ENCODE measurements at places on chromosomes 2 and 18.

DNA sequence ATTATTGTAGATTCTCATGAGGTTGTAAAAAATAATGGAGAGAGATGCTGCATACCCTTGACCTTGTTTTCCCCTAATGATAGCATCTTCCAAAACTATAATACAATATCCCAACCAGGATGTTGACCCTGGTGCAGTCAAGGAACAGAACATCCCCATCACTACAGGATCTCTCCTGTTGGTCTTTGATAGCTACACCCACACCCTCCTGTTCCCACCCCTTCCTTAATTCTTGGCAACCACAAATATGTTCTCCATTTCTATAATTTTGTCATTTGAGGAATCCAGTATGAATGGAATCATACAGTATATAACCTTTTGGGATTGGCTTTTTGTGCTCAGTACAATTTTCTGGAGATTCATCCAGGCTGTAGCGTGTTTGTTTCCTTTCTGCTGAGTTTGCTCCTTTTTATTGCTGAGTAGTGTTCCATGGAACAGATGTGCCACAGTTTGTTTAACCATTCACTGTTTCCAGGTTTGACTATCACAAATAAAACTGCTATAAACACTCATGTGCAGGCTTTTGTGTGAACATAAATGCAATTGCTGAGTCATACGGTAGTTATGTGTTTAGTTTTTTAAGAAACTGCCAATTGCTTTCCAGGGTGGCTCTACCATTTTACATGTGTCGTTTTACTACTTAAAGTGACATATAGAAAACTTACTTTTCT lies 22.2 kb downstream of the MCFD2 start:
- no peak for DNase-seq

DNA sequence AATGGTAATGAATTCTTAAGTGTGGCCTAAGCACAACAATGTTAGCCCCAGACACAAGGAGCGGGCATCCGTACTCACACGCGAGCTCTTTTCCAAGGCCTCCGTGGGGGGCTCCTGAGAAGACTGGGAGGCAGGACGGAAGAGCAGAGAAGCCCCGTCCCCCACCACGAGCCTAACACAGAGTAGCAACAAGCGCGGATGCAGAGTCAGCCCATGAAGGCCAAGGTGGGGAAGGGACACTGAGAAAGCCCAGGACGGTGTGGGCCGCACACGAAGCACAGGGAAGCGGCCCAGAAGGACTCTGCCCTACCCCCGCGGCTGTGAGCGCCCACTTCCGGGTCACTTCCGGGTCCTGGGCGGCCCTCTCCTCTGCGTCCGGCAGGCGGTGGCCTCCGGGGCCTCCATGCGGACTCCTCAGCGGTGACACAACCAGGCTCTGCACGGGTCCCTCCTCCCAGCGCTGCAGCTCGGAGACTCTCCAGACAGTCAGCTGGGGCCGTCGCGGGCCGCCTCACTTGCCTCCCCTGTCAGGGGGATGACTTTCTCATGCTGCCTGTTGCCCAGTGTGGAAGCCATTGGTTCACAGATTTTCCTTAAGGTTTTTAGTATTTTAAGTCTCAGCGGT lies 151.5 kb downstream of the MTCL1 start:
- no peak for DNase-seq

- DNase-seq: no peak
Observed at GRCh38 chr2:60834270-60834717, 47.1 kb upstream of the REL start.

GRCh38 chr2:227906991-227907390 lies 35.6 kb downstream of the DAW1 start:
- DNase-seq: no peak

DNA sequence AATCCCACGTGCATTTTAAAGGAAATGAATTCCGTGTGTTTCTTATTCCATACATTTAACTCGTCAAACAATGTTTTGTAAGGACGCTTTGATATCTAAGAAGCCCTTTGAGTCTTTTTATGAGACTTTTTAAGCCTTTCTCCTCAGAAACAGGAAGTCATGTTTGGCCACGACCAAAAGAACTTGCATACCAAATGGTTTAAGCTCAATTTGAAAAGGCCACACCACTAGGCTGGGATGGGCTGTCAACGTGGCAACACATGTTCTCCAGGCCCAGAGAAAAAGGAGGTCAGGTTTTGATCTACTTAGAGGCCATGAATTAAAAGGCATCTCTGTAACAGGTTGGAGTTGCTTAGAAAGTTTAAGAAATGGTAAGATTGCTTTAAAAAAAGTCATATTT lies 441.8 kb downstream of the CMPK2 start:
- DNase-seq: no peak

DNA sequence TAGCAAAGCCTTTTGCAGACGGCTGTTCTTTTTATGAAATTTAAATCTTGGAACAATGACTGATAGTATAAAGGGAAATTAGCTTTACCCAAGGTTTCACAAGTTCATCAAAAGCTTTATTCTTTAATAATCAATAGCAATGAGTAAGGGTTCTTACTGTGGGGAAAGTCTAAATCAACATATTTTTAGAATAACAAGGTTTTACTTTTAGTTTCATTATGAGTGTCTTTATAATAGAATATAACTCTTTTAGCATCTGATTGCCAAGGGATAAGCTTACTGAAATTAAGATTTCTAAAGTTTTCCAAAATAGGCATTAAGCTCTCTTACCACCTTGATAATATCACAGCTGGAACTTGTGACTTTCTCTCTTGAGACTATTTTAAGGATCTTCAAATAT lies 1489.7 kb downstream of the LRP1B start:
- no peak for DNase-seq

- DNase-seq: no peak
Observed at GRCh38 chr2:36717603-36718266, 21.2 kb downstream of the VIT start.

DNA sequence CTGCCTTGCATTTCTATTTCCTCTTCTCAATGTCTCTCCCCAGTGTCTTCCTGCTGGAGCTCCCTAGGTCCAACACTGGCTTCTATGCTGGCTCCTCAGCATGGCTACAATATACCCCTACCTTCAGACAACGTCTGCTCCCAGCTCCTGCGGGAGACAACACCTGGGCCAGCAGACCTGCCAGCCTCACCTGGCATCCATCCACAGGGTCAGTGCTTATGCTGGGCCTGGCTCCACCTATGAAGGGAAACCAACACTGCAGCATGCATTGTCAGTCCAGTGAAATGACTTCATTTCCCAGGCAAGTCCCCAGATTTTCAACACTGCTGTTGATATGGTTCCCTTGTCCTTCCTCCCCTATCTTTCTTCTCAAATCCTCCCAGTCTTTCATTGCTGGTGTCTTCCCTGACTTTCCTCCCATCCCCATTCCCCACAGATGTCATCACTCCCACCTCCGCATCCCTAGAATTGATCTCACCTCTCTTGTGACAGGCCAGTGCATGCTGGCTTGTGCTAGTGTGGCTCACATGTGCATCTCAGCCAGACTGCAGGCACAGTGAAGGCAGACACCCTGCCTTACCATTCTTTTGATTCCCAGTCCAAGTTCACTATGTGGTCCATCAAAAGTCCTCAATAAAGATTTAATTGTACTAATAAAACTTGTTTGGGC lies 98.0 kb downstream of the MYO5B start:
- DNase-seq: no peak

- DNase-seq: no peak
Observed at GRCh38 chr2:3728104-3729054, 25.0 kb downstream of the DCDC2C start.

- DNase-seq: no peak
Observed at GRCh38 chr2:223923976-223924375, 21.2 kb downstream of the WDFY1 start.

DNA sequence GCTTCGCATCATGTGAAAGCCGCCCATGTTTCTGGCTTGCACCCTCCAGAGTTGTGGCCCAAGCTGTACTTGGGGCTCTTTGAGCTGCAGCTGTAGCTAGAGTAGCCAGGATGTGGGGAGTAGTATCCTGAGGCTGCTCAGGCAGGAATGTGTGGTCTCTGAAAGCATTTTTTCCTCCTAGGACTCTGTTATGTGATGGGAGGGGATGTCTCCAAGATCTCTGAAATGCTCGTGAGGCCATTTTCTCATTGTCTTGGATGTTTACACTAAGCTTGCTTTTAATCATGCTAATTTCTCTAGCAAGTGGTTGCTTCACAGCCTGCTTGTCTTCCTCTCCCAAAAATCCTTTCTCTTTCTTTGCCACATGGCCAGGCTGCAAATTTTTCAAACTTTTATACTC lies 687.6 kb downstream of the DCDC2C start:
- no peak for DNase-seq

DNA sequence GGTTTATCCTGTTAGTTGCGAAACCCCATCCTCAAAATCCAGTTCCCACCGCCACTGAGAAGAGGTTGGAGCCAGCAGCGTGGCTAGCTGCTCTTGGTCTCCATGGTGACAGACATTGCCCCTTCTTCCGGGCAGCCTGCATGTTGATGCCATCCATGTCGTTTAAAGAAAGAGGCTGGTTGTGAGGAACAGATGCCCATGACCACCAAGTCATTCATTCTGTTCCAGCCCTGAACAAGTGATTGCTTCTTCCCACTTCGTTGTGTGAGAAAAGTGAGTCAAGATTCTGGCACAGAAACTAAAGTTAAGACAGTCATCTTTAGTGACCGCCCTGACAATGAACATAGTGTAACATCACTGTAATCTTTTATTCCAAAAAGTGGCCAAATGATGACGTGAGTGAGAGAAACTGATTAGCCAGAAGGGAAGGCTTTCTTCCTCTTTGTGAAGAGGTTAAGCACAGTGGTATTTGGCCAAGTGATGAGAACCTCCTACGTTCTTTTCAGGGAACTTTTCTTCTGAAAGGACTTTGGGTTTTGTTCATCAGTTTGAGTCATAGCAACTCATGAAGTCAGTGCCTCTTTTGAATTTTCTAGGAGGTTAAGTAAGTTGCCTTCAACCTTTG lies 272.5 kb downstream of the GALR1 start:
- DNase-seq: no peak

DNA sequence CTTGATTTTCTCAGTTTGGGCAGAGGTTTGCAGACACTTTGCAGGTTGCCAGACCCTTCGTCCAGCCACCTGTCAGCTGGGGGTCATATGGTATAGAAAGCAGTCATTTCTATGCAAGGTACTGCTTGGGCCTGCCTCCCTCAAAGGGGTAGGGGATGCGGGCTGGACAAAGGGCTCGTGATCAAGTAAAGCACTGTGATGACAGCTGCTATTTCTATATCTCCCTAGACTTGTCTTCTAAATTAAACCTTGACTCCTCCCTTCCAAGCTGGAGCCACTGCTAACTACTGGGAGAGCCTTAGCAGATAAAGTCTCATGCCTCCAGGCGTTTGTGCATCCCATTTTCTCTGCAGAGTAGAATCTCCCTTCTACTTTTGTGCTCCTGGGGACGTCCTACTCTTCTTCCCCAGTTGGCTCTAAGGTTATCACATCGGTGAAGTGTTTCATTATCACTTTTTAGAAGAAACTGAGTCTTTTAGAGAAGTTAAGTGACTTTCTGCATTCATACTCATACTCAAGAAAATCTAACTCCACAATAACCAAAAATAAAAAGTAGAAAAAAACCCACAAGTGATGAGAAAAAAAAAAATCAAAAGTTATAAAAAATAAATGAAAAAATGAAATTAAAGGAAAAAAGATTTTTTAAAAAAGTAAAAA lies 710 bp upstream of the XRCC5 start:
- no peak for DNase-seq

GRCh38 chr18:74360852-74361655 lies 45.4 kb downstream of the C18orf63 start:
- DNase-seq: no peak

- DNase-seq: no peak
Observed at GRCh38 chr2:237626813-237627440, 460 bp upstream of the LRRFIP1 start.

DNA sequence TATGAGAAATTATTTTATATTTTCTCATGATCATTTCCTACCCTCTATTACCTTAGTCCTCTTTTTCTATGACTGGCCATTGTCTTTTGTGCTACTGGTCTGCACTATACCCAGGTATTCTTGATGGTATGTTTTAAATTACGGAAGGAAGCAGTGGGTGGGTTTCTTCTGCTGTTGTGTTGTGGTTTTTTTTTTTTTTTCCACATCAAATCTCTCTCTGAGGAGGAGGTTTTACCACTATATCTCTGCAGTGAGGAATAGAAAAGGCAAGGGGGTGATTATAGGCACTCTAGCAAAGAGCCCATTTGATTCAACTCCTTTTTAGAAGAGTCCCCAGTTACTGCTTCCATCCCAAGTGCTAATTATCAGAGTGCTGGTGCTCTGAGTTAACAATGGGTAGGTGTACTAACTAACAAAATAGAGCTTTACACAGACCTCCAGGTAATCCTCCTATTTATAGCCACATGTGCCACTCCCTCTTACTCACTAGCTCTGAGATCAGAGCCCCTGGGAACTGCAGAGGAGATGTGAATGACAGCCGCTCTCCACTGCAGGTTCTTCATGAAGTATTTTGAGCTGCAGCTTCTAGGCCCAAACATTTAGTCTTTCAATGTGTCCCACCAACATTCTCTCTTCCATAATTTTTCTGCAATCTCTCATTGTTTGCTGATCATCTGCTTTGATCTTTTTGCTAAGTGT lies 301.6 kb upstream of the GULP1 start:
- DNase-seq: no peak

DNA sequence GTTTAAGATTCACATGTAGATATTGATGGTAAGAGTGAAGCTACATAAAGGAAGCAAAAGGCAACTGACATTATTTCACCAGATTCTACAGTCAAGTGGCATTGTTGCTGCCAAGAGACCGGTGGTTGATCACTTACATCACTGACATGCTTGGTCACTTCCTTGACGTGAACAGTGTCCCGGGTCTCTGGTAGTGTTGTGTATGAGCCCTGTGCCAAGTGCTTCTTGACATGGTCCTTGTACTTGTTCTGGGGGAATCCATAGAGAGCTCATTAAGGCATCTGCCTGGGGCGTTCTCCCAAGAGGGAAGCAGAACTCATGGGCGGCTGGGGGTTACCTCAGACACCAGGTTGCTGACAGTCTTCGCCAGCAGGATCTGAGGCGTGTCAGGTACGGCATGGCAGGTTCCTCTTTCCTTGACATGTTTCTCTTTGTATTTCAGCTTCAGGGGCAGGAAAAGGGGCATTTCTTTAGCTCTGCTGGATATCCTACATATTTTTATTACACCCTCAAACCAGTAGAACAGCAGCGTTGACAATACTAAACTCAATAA lies 116.2 kb downstream of the RIF1 start:
- DNase-seq: no peak

- no peak for DNase-seq
Observed at GRCh38 chr2:46333912-46334311, 36.7 kb downstream of the EPAS1 start.

Data from CD8-positive, alpha-beta memory T cell (primary cell).